Testis (tissue), 5 donors: ENCODE measurements at places on chromosomes 12 and 14. TPM values are rescaled to one million over a fixed set of nuclear protein-coding genes. Genes with fewer than 3 reads are reported as not detected.

The GPRC5D gene
- total RNA-seq = 0.68 TPM

The IGF1 gene
- total RNA-seq = 50.9 TPM

The KRT6C gene
- total RNA-seq = 0.16 TPM

The FZD10 gene
- 0.79 TPM for total RNA-seq

The NID2 gene
- total RNA-seq = 5.3 TPM

The ALDH1L2 gene
- total RNA-seq = 2.5 TPM

The LRRC10 gene
- total RNA-seq = 0.12 TPM

The RFX4 gene
- 52.7 TPM for total RNA-seq

The SLC35E3 gene
- 5.2 TPM for total RNA-seq

The ATXN7L3B gene
- total RNA-seq = 20.2 TPM

The ADAM21 gene
- 4.6 TPM for total RNA-seq

The TMPRSS12 gene
- 8.9 TPM for total RNA-seq

The B4GALNT1 gene
- total RNA-seq = 3.2 TPM

The FAIM2 gene
- 15.3 TPM for total RNA-seq

The BLOC1S1 gene
- 110 TPM for total RNA-seq

The ELK3 gene
- total RNA-seq = 11.3 TPM

The RAPGEF3 gene
- 30.2 TPM for total RNA-seq

The KRT79 gene
- total RNA-seq = 0.19 TPM

The DHH gene
- 97.6 TPM for total RNA-seq

The ARMH4 gene
- total RNA-seq = 38.7 TPM

The TSPAN9 gene
- 23.5 TPM for total RNA-seq

The RNU6-7 gene
- total RNA-seq = not detected

The CCDC184 gene
- 8.0 TPM for total RNA-seq

The PDZRN4 gene
- 11.3 TPM for total RNA-seq

The NEUROD4 gene
- 0.31 TPM for total RNA-seq

The GALNT8 gene
- total RNA-seq = 16.0 TPM

The MYF6 gene
- total RNA-seq = not detected

The TAS2R30 gene
- 11.1 TPM for total RNA-seq

The KLRG1 gene
- total RNA-seq = 4.6 TPM

The RPL41 gene
- 1,985 TPM for total RNA-seq

The KRT3 gene
- not detected for total RNA-seq

The BCAT1 gene
- total RNA-seq = 34.7 TPM

The CYP46A1 gene
- 4.2 TPM for total RNA-seq

The OR4K5 gene
- not detected for total RNA-seq

The USP44 gene
- 22.4 TPM for total RNA-seq

The GCN1 gene
- 104 TPM for total RNA-seq

The P2RX7 gene
- total RNA-seq = 5.6 TPM

The KRT8 gene
- 13.2 TPM for total RNA-seq

The AMHR2 gene
- total RNA-seq = 39.0 TPM

The PLCZ1 gene
- total RNA-seq = 52.5 TPM

The RACGAP1 gene
- 48.1 TPM for total RNA-seq

The RPS6KL1 gene
- total RNA-seq = 22.5 TPM

The PPP1R1A gene
- total RNA-seq = 6.9 TPM

The TDP1 gene
- total RNA-seq = 43.1 TPM

The PIK3C2G gene
- 0.62 TPM for total RNA-seq

The TSPAN19 gene
- total RNA-seq = 2.4 TPM

The IAPP gene
- not detected for total RNA-seq

The ALDH2 gene
- total RNA-seq = 76.6 TPM

The CLEC2B gene
- 1.2 TPM for total RNA-seq

The GAS2L3 gene
- 11.8 TPM for total RNA-seq

The KRT75 gene
- not detected for total RNA-seq

The TMEM132D gene
- 0.50 TPM for total RNA-seq

The KRT7 gene
- total RNA-seq = 6.9 TPM

The DBX2 gene
- total RNA-seq = 2.5 TPM

The CTDSP2 gene
- total RNA-seq = 103 TPM

The RIN3 gene
- total RNA-seq = 56.2 TPM
